Activated T-helper 9 cell treated with anti-CD3 and anti-CD28 coated beads, Interleukin-2, amount 50 U/mL, for 16 hours (primary cell): ENCODE measurements at places on chromosomes 7 and 10.

GRCh38 chr10:55852900-55853299 lies 508.2 kb downstream of the ZWINT start:
- DNase-seq, result no peak

DNA sequence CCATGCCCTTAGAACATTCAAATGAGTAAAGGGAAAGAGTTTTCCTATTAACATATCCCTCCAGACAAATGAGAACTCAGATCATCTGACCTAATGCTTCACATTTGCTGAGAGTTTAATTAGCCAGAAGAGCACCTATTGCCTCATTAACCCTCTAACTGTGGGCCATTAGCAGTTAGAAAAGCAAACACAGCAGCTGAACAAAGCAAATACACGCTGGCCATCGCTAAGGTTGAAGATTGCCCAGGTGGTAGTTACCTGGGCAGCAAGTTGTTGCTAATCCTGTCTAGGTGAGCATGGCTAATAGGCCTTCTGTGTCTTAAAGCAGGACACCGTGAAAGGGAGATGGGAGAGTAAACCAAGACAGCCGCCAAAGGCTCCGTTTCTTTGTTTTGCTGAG lies 49.9 kb upstream of the UCN3 start:
- no peak for DNase-seq

DNA sequence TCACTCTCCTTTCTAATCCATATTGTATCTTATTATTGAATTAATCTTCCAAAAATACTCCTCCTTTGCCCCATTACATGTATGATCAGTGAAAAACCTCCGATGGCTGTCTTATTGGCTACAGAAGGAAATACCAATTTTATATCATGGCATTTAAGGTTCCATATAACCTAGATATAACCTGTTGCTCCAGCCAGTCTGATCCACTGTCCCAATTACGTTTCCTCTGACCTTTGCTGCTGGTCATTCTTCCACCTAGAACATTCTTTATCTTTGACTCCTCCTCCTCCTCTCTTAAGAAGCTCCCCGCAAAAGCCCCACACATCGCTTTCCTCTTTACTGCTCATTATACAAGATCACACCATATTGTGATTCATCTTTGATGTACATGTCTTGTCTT lies 161.5 kb downstream of the RNLS start:
- no peak for DNase-seq

DNA sequence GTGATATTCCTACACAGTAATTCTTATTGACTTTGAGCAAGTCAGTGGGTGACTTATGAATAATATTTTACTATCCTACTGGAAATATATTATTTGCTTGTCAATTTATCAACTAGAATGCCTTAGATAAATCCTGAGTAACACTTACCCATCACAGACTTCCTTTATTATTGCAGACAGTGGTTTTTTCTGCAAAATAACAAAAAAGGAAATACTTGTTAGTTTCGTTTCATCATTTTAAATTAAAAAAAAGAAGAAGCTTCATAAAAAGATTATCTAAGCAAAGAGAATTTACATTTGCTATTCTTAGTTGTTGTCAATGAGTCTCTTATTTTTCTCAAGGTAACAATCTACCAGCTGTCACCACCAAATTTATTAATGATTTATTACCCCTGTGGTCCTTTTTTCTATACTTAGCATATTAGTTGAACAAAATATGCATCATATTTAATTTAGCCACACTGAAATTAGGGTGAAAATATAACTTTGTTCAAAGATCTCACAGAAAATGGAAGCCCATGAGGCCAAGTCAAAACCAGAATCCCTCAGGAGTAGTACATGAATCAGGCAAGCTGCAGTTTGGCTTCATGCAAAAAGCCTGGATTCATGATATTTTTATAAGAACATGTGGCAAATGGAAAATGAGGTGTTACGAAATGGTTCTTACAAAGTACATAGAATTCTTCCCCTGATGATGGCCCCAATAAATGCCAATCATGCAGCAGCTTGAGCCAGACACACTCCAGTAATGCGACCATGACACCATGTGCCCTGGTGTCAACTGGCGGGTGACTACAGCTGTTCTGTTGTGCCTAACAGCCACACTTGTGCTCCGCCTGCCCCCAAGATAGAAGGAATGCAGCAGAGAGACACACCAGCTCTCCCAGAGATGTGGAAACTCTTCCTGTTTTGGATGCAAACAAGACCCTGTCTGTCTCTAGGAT lies 132.6 kb downstream of the ELMO1 start:
- no peak for DNase-seq

DNA sequence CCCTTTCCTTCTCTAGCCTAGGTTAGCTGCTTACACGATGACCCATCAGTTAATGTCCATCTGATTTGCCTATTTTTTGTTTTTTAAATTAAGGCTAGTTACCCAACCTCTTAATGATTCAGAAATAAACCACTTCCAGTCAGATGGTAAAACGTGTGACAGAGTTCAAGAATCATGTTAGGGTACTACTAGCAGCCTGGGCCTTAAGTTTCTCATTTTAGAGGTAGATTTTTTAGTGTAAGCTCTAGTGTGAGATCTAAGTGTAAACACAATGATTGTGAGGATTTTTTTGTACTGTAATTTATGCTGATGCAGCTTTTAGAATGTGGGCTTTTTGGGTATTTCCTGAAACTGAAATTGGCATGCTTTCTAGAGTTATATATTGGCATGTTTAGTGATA lies 130.0 kb downstream of the CDK14 start:
- DNase-seq, result no peak

DNA sequence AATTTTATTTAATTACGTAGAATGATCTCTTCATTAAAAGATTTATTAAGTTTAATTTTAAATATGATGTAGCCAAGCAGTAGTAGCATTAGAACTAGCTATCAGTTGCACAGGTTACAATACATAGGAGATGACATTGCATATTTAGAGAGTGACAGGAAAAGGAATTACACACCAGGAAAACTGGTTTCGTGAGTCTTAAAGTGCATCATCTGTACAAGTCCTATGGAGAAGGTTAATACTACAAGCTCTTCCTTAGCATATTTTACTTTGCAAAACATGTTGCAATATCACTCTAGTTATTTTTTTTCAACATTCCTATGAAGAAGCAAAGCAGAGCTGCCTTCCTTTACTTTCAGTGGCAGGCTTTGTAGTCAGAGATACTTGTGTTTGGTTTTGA lies 20.2 kb upstream of the SEM1 start:
- DNase-seq, result no peak

GRCh38 chr10:121698336-121698735 lies 100.1 kb upstream of the FGFR2 start:
- no peak for DNase-seq

DNA sequence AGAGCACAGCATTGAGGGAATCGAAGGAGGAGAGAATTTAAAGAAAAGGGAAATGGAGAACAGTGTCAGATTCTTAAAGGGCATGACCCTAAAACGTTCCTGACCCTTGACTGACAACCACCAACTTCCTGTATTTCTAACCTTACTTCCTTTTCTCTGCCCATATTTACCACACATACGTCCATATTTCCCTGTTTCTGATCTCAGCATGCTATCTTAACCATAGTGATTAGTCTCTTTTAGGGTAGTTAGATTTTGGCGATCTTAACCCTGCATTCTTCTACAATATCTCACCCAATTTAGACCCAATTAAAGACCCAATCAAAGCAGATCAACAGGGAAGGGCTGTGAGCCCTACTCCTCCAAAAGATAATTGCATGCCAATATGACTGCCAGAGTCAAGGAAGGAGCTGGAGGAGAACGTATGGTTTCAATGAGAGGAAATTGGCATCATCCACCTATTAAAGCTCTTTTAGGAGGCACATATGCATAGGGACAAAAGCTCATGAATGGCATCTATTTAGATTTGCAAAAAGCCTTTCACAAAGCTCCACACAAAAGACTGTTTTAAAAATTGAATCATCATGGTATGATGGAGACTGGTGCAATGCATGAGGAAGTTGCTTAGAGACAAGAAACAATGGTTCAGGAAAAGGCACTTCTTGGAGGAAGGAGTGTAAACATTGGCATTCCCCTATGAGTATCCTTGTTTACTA lies 49.0 kb upstream of the ARHGAP12 start:
- no peak for DNase-seq

DNA sequence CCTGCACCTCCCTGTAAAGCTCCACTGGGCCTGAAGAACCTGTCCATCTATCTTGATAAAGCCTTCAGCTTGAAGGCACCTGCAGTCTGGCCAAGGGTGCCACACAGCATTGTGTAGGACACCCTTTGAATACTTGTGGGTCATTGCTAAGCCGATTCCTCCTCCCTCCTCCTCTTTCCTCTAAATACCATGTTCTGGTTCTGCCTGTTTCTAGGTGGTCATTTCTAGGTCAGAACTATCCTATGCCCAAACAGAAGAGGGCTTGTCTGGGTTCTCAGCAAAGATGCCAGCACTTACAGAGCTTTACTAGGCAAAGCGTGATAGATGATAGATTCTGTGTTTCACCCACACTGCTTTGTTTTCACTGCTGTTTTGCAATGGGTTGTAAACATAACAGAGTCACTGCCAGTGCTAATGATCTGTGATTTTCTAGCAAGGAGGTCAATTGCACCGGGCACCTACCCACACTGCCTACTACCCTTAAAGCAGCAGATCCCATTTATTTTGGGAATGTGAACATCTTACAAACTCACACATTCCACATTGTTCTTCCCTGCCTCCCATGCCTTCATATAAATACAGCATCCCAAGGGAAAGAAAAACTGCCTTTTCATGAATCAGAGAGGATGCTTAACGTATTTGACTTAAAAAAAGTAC lies 279.1 kb upstream of the PITRM1 start:
- no peak for DNase-seq
